PC-9 (cell line): ENCODE measurements at places on chromosomes 7 and 10. TPM values are rescaled to one million over a fixed set of nuclear protein-coding genes. Genes with fewer than 3 reads are reported as not detected.

Gene AKR1D1
- total RNA-seq: not detected in 2 replicates

Gene TAS2R5
- total RNA-seq: 1.1 and 2.1 TPM in 2 replicates

Gene IMPDH1
- total RNA-seq: 119 and 123 TPM in 2 replicates

Gene CAV2
- total RNA-seq: 260 and 296 TPM in 2 replicates

Gene CYP2E1
- total RNA-seq: 1.6 and 3.0 TPM in 2 replicates

Gene CLDN15
- total RNA-seq: 16.0 and 17.2 TPM in 2 replicates

Gene GPRIN2
- 33.1 and 53.6 TPM in 2 replicates for total RNA-seq

Gene CALML5
- 3.0 and 6.3 TPM in 2 replicates for total RNA-seq

Gene INHBA
- total RNA-seq: 17.3 and 17.6 TPM in 2 replicates

Gene LBX1
- not detected in 2 replicates for total RNA-seq

Gene CDK13
- total RNA-seq: 76.8 and 80.9 TPM in 2 replicates

Gene HOXA7
- not detected in 2 replicates for total RNA-seq

Gene DPYSL4
- 2.8 and 4.8 TPM in 2 replicates for total RNA-seq

Gene TAS2R3
- total RNA-seq: 2.0 and 2.3 TPM in 2 replicates

Gene AMPH
- not detected in 2 replicates for total RNA-seq

Gene CRTAC1
- not detected in 2 replicates for total RNA-seq

Gene CTBP2
- total RNA-seq: 60.5 and 64.4 TPM in 2 replicates

Gene PNLIPRP2
- not detected in 2 replicates for total RNA-seq

Gene AGAP4
- 24.2 and 31.4 TPM in 2 replicates for total RNA-seq

Gene TDRD1
- total RNA-seq: not detected in 2 replicates

Gene FAM25G
- total RNA-seq: 3.2 TPM in 1 of 2 replicates, not detected in the other

Gene EVX1
- not detected in 2 replicates for total RNA-seq

Gene DLX6
- not detected in 2 replicates for total RNA-seq

Gene ERVW-1
- total RNA-seq: not detected in 2 replicates

Gene HECW1
- 0.48 and 2.7 TPM in 2 replicates for total RNA-seq

Gene MNX1
- 0.28 and 0.33 TPM in 2 replicates for total RNA-seq

Gene AGAP6
- 16.0 and 17.9 TPM in 2 replicates for total RNA-seq

Gene COBL
- total RNA-seq: 49.4 and 51.4 TPM in 2 replicates

Gene OPN1SW
- total RNA-seq: not detected in 2 replicates

Gene VPS37D
- total RNA-seq: 8.3 and 12.4 TPM in 2 replicates

Gene GDF2
- total RNA-seq: not detected in 2 replicates

Gene HTRA1
- 14.9 and 18.0 TPM in 2 replicates for total RNA-seq

Gene OR2A5
- total RNA-seq: not detected in 2 replicates

Gene BTBD16
- 0.28 and 0.37 TPM in 2 replicates for total RNA-seq

Gene IKZF1
- total RNA-seq: not detected in 2 replicates

Gene LIPJ
- not detected in 2 replicates for total RNA-seq

Gene THSD7A
- total RNA-seq: 1.6 and 4.0 TPM in 2 replicates

Gene TUBB8
- total RNA-seq: 0.53 and 0.59 TPM in 2 replicates
